ENCODE measurements at places on chromosomes 5 and 9.

- no peak for DNase-seq
Observed at GRCh38 chr9:85523202-85523601, 218.6 kb downstream of the AGTPBP1 start.

DNA sequence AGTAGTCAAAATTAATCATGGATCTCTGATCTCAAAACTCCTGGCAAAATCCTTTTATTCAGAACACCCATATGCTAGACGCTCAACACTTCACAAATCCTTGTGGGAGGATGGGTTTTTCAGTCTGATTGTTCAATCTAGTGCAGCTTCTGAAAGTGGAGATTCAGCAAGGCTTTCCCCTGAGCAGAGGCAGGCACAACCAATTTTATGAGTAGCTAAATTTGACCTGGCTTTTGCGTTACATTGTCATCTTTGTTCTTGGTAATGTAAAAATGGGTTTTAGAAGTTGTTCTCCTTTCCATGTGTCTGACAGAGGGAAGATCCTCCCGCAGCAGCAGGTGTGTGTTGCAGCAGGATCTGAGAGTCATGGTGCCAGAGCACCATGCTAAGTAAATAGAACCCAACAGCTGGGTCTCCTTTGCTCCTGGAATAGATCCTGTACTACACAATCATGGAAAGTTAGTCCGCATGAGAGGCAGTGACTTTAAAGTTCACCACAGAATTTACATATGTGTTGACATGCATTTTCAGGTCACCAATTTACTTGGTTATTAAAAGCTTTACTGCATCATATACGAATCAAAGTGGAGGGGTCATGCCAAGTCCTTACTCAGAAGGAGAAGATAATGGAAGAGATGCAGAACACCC lies 70.1 kb upstream of the MEF2C start:
- no peak for DNase-seq

DNA sequence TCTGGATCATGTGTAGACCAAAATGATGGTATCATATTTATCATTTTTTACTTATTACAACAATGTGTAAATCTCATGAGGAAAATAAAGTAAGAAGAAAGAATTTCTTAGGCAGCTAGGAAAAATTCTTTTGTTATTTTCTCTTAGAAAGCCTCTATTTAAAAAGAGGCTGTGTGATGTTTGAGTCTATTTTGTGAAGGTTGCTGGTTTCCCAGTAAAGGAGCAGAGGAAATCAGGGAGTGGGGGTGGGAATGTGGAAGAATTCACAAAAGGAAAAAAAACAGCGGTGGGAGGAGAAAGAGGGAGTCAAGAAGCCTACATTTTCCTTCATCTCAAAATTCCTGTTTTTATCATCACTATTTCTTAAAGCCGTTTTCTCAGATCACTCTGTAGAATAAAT lies 20.1 kb downstream of the PTCH1 start:
- no peak for DNase-seq

DNA sequence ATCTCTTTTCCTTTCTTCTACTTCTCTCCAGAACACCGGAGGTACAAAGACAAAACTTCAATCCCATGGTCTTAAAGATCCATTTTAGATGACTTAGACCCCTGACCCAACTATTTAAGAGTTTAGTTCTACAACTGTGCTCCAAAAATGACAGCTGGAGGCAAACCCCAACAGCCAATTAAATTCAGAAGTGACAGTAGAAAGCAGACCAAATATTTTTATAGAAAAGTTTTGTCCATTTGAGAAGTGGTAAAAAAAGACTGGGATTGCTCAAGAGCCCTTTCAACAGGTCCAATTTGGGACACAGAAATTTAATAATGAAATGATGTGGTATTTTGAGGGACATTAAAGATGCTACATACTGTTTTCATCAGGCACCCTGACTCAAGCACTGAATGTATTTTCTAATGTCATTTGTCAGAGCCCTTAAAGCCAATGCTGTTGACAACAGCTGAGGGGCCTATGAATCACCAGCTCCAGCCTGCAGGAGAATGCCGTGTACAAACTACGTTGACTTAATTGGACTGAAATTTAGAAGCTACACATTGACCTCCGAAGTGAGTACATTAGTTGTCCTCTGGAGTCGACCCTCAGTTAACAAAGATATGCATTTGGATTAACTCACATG lies 147.5 kb upstream of the PIK3R1 start:
- no peak for DNase-seq

DNA sequence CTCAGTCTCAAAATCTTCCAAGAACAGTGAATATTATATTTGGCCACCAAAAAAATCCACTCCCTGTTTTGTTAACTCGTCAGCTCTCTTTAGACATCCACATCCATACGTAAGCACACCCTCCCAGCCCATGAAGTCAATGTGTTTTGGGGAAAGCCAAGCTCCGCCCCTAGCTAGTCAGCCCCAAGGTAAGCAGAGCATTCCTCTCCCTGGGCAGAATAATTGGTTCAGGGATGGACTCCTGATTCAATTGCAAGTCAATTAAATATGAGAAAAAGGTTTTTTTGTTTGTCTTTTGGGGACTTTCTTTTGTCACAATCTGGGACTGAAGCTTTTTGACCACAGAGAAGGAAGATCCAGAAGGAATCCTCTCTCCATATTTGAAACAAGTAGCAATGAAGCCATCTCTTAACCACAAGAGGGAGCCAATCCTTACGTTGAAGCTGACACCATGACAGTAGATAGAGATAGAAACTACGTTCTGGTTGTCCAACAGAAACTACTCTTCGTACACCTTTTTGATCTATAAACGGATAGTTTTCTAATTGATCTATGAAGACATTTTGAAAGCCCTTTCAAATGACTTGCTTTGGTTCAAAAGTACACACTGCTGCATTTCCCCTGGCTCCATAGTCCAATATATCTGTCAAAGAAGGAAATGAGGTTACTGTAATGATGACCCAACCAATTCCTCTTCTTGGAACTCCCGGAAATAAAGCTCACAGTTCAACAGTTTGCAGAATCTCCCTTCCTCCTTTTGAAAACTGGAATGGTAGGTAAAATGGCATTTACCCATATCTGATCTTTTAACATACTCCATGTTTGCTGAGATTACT lies 166.4 kb downstream of the TLE1 start:
- DNase-seq, result no peak

GRCh38 chr5:164742025-164742424 lies 1236.6 kb downstream of the MAT2B start:
- no peak for DNase-seq

- no peak for DNase-seq
Observed at GRCh38 chr5:130237721-130238120, 333.5 kb downstream of the CHSY3 start.

- DNase-seq, result no peak
Observed at GRCh38 chr9:107546859-107547258, 57.3 kb upstream of the KLF4 start.

DNA sequence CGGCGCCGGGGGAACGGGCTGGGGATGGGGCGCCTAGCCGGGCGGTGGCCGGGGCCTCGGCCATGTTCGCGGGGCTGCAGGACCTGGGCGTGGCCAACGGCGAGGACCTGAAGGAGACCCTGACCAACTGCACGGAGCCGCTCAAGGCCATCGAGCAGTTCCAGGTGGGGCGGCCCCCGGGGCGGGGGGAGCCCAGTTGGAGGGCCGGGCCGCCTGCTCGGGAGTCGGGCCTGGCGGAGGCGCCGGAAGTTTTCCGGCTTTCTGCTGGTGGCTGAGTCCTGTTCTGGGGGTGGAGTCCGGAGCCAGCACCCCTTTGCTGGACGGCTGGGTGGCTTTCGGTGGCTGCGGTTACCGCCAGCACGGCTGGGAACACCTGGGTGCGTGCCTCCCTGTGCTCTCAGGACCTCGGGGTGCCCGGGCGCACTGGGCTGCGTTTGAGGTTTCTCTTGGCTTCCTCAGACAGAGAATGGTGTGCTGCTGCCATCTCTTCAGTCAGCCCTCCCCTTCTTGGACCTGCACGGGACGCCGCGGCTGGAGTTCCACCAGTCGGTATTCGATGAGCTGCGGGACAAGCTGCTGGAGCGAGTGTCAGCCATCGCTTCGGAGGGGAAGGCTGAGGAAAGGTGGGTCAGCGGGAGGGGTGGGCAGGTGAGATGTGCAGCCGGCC lies 454 bp downstream of the NELFB start:
- DNase-seq, result no peak

DNA sequence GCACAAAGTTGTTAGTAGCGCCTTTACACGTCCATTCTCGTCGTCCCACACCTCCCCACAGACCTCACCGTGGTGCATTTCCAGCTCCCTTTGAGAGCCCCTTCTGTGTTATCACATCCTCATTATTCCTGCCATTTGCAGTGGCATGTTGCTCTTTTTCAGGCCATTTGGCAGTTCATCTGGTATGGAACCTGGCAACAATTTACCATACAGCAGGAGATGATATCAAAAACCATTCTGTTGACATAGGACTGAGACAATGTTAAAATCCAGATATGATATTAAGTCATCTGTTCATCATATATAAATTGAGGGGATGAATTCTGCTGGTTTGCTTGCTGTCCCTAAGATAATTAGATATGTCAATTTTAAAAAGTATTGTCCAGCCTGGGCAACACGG lies 83.0 kb downstream of the TMEM174 start:
- DNase-seq, result no peak

DNA sequence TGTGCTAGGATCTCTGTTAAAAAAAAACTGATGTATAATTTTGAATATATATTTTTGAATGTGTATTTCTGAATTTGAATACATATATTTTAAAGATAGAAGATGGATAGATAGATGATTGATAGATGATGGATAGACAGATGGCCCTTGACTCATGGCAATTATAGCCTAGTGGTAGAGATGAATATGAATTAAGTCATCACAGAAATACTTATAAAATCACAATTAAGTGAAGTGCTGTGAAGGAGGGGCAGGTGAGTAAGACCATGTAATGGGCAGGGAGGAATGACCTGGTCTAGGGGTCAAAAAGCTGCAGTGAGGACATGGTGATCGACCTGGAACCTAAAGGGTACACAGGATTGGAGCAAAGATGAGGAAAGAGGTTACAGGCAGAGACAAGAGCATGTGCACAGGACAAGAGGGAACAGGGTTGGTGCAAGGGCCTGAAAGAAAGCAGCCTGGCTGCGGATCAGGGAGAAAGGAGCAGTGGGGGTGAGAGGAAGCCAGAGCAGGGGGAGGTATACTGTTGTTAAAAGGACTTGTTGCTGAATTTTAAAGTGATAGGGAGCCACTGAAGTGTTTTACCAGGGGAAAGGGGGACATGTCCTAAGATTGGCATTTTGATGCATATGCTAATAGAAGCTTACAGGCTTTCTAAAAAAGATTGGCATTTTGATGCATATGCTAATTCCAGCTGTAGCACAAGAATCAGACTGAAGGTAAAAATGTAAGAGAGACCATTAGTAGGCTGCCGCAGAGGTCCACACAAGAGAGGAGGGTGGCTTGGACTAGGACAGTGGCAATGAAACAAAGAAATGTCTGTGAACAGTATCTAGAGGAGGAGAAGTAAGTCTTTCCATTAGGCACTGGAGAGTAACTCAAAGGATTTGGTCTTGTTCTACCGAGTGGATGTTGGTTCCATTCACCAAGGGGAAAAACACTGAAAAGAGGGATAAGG lies 527.8 kb downstream of the AGTPBP1 start:
- no peak for DNase-seq

GRCh38 chr5:82624062-82624461 lies 345.9 kb upstream of the RPS23 start:
- DNase-seq, result no peak

- DNase-seq, result no peak
Observed at GRCh38 chr5:60101573-60101972, 208.0 kb upstream of the PDE4D start.

- no peak for DNase-seq
Observed at GRCh38 chr5:122352331-122352730, 40.3 kb downstream of the SNCAIP start.

DNA sequence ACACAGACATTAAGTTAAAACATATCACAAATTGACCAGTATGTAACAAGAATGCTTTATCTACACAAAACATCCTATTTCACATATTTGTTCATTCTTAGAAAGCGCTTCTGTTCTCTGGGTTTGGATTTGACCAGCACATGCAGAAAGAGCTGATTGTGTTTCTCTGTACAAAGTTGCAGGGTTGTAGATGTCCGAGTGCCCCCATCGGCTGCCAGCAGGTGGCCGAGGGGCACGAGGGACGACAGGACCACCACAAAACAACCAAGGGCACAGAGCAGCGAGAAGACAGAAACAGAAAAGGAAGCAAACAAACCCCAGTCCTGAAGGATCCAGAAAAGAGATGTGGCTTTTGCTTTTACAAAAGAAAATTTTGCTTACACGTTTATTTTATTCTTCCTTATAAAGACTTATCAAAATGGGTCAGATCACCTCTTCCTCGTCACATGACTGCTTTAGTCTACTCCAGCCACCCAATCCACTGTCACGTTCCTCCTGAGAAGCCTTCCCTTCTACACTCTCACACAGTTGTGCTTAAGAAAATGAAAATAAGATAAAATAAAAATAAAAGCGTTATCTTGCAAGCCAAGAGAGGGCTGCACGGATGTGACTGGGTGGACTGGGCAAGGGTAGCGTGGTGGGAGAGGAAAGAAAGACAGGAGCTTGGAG lies 9.5 kb downstream of the OTP start:
- no peak for DNase-seq

DNA sequence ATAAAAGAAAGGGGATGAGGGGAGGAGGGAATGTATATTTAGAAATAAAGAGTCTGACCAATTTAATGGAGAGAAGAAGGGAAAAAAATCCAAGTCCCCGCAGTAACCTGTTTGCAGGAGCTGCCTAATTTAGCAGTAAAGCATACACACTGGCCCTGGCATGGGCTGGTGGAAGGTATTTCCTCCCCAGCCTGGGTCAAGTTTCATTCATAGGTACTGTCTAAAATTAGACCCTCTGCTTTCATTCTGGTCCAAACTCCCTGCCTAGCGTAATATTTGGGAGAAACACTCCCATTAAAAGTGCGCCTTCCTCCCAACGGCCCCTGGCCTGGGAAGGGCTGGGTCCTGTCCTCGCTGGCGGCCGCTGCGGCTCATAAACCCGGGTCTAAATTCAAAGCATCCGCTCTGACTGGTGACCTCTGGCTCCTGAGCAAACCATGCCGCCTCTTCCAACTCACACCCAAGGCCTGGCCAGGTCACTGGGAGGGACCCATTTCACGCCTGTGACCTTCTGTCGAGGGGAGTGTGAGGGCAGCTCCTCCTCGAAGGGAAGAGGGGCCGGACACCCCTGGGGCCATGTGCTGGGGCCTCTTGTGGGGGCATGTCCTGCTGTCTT lies 123.2 kb downstream of the FGF18 start:
- no peak for DNase-seq

DNA sequence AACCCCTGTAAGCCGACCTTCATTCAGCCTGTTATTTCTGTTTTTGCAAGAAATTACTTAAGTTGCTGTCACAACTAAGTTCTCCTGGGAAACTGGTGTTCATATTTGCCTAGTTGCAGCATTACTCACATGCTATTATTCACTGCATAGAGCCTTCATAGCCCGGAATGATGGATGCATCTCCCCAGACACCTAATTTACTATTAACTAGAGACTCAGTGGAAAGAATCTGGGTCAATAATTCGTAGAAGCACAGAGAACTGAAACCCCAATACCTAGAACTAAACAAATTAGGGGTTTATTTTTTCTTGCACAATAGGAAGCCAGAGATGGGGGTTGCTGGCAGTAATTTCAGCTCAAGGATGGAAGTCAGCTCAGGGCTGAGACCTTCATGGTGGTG lies 45.7 kb upstream of the FAM170A start:
- DNase-seq, result no peak

- no peak for DNase-seq
Observed at GRCh38 chr5:62572918-62573514, 5.6 kb upstream of the LRRC70 start.

All from stimulated activated CD8-positive, alpha-beta memory T cell treated with anti-CD3 and anti-CD28 coated beads, Interleukin-4, amount 100 ng/mL, for 4 hours (primary cell).